Urinary bladder (tissue), 4 donors: ENCODE measurements at places on chromosomes 3 and 15.

GRCh38 chr3:155070932-155071387 lies 9.2 kb upstream of the MME start:
- DNase-seq, result no peak

DNA sequence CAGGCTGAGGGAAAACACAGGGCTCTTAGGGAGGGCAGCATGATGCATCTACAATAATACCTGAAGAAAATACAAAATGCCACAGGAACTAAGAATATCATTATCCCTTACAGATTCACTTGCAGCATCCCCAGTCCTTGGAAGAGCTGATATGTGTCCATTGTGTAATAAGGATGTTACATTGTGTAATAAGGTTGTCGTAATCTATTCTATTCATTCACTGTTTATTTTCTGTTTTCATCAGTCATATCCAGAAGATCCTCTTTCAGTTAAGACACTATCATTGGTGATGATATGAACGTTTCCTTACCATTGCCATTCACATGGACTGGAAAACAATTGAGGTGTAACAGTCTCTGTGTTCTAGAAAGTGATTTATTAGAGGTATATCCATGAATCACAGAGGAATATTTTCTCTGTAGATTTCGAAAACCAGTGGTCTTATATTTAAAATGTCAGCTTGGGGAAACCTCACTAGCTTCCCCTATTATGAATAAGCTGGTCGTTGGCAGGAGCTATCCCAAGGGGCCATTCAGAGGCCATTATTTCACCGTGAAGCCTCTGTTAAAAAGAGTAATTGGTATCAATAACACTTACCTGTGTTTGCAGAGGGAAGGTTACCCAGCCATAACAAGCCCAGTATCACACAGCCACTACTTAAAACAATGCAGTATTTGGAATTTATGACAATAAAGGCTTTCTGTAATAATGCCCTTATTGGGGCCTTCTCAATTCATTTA lies 241.1 kb downstream of the ZNF385D start:
- DNase-seq, result no peak

DNA sequence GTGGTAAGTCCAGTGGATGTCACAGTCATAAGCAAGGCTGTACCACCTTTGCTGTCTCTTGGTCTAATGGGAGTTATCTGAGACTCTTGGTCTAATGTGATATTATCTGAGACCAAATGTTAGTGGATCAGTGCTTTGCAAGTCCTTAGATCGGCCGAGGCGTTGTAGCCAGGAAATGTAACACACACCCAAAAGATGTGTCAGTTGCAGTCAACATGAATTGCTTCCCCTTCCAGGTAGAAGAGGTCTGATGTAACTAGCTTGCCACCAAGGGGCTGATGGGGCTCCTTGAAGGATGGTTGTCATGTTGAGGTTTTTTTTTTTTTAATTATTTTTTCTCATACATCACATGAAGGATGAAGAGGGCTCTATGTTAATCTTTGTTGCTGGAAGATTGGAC lies 45.4 kb upstream of the RAF1 start:
- no peak for DNase-seq

DNA sequence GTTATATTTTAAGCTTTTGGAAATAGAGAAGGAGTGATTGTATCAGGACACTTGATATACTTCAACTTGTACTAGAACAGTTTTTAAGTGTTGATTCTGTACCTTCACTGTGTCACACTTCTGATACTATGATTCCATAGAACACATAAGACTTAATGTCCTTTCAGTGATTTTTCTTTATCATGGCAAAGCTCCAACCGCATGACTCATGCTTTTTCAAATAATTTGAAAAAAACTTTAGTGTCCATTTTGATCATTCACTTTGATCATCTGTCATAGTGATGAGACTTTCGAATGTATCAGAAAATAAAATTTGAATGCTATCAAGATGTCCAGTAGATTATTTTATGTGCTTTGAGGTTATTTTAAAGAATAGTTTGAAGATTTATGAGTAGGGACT lies 32.0 kb downstream of the AP4E1 start:
- DNase-seq, result no peak

DNA sequence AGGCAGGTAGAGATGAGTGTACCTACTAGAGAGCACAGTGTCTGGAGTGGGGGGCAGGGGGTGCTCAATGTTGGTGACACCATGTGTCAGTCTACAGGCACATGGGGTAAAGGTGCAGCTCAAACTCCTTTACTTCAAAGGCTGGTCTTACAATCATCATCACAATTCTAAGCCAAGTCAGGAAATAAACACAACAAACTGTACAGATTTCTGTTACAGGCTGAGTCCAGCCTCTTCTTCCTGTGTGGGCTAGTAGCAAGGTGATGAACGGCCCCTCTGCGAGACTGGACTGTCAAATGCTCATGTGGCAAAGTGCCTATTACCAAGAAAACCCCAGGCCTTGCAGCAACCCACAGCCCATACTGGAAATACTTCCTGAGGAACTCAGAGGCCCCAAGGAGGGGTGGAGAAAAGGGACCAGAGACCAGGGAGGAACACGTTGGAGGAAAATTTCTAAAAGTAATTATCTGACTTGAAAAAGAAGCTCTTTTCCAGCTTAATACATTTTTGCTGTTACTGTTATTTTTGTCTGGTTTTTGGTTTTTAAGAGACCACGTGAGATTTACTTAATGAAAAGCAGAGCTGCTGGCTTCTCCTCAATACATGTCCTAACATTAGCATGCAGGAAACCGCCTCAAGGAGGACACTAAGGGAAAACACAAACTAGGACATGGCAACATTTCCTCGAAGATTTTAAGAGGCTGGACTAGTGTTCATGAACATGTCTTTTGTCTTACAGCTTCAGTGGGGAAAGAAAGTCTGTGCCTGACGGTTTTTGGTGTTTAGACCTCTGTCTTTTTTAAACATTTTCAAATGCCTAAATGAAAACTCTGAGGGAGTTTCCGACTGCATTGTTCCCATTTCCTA lies 29.5 kb downstream of the TBC1D2B start:
- no peak for DNase-seq

- no peak for DNase-seq
Observed at GRCh38 chr3:137767538-137768360, 3.6 kb downstream of the SOX14 start.

DNA sequence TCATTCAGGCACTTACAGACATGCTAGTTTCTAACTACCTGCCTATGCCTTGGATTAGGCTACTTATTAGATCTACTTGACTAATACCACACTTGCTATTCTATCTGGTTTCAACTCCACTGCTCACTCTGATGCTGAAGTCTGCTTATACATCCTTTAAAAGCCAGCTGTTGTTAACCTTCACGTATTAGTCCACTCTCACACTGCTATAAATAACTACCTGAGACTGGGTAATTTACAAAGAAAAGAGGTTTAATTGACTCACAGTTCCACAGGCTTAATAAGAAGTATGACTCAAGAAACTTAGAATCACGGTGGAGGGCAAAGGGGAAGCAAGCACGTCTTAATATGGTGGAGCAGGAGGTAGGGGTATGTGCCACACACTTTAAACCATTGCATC lies 47.7 kb upstream of the ANKRD28 start:
- no peak for DNase-seq

DNA sequence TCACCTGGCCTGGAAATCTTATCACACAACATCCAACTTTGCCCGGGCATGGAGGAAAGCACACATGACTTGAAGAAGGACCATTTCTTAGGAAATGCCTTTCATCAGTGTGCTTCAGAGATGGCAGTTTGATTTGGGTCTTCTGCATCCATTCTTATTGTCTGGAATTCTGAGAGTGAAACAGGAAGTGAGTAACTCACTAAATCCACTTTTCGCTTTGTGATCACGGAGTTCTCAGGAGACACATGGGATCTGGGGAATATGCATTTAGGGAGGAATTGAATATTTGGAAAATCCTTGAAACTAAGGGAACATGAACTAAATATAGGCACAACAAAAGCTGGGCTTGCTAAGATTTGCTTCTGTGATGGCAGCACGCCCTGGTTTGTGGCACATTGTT lies 212.5 kb upstream of the FEZF2 start:
- no peak for DNase-seq

DNA sequence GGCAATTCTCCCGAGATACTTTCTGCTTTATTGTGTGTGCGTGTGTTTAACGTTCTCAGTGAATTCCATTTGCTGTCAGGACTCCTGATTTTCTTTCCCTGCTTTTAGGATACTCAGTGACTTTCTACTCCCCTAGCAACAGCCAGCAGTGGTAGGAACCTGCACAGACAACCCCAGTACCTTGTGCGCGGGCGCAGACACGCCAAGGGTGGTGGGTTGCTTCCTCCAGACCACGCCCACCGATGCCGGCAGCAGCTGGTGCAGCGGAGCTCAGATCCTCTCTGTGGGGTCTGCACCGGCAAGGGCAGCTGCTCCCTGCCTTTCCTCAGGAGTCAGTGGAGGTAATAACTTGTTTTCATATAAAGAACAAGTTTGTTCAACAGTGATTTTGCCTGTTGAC lies 225.1 kb upstream of the NDN start:
- no peak for DNase-seq

DNA sequence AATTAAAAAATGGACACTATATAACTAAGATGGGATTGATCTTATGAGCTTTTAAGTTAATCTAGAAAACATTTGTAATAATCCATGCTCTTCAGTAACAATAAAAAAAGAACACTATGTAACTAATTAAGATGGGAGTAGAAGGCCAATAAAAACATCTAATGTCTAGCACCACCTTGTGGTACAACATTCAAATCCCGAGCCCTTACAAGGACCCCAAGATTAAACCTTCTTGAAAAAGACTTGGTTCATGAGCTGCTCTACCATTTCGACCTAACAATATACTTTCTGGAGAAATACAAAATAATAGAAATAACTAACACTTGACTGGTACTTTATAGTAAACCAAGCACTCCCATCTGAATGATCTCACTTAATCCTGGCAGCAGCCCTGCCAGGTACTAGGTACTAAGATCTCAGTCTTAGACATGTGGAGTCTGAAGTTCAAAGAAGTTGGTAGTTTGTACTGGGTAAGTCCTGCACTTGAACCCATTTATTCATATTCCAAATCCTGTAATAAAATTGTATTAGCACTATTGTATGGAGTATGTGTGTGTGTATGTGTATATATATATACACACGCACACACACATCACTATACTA lies 21.8 kb downstream of the METTL6 start:
- no peak for DNase-seq

GRCh38 chr3:30637310-30638219 lies 31.2 kb downstream of the TGFBR2 start:
- no peak for DNase-seq

GRCh38 chr3:23111286-23111685 lies 91.8 kb upstream of the UBE2E2 start:
- no peak for DNase-seq

DNA sequence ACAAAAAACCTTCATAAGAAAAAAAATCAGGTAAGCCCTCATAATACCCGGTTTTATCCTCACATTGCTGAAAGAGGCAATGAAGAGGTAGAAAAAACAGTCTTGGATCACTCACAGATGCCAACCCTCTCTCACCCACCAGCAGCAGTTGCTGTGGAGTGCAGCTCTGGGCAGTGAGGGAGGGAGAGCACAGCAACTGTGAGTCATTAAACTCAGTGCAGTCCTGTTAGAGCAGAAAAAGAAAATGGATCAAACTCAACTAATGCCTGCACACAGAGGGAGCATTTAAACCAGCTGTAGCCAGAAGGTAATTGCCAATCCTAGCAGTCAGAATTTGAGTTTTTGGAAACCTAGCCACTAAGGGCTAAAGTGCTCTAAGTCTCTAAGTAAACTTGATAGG lies 1050.6 kb upstream of the ALCAM start:
- DNase-seq, result no peak

- DNase-seq, result no peak
Observed at GRCh38 chr3:169356284-169356955, 307.1 kb downstream of the MECOM start.

DNA sequence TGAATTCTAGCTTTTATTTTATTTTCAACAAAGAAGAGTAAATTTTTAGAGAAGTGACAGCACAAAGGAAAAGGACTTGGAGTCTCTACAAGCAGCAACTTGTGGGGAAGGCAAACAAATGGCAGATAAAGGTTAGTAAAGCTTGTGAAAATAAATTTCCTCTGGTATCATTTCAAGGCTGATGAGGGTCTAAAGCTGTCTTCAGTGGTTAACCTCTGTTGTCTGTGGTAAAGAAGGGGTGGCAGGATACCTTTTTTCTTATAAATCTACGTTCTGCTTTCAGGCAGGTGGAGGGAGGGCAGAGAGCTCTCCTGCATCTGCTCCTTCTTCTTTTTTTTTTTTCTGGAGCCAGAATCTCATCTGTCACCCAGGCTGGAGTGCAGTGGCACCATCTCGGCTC lies 50.5 kb downstream of the NMD3 start:
- DNase-seq, result no peak

- DNase-seq, result peak; percentile 33
Observed at GRCh38 chr15:73052653-73053397, 562 bp downstream of the NEO1 start.

GRCh38 chr3:181105646-181106045 lies 116.1 kb upstream of the DNAJC19 start:
- no peak for DNase-seq

GRCh38 chr15:94968133-94968532 lies 736.8 kb downstream of the MCTP2 start:
- no peak for DNase-seq

GRCh38 chr3:55000953-55001352 lies 73.1 kb upstream of the LRTM1 start:
- no peak for DNase-seq

DNA sequence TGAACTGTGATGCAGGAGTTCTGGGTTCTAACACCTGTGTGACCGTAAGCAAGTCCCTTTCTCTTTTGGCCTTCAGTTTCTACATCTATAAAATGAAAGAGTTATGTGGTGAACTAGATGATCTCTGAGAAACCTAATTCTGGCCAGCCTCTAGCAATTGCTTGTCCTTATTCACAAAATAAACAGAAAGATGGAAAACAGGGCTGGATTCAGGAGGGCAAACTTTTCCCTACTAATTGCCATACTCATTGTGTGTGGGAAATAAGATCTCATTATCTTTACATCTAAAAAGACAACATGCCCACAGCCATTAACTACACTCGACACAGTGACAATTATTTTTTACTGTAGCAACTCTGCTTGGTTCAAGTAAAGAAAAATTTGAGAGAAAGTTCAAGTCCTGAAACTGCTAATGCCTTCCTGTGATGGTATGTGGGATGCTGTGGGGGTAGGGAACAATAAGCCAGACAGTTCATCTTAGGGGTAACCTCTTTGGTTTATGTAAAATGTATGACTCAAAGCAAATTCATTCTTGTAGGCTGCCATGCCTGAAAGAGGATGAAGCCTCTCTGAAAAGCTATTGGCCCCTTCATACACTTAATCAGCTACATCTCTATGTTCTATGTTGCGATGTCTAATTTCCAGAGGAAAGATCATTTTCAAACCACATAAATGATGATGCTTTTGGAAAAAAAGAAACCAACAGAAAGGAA lies 177.6 kb upstream of the BCL6 start:
- no peak for DNase-seq

GRCh38 chr15:101382544-101382943 lies 87.5 kb upstream of the SNRPA1 start:
- DNase-seq, result no peak

- DNase-seq, result no peak
Observed at GRCh38 chr3:182862159-182862860, 69.0 kb downstream of the ATP11B start.

DNA sequence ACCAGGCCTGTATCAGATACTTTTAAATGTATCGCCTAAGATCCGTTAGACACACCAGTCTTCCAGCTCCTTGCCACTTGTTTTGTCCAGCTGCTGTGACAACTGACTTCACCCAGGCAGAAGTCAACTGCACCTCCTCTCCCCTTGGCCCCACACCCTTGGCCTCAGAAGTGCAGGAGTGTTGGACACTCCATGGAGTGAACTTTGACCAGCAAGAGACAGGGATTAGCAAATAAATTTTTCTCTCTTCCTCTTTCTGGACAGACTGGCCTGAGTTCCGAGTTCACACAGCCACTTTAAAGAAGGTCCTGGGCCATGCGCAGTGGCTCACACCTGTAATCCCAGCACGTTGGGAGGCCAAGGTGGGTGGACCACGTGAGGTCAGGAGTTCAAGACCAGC lies 2.9 kb upstream of the CLN6 start:
- no peak for DNase-seq
